ENCODE measurements at places on chromosomes 1 and 21.

GRCh38 chr1:182484067-182484466 is 34.1 kb downstream of the RGSL1 start:
- no peak for DNase-seq

DNA sequence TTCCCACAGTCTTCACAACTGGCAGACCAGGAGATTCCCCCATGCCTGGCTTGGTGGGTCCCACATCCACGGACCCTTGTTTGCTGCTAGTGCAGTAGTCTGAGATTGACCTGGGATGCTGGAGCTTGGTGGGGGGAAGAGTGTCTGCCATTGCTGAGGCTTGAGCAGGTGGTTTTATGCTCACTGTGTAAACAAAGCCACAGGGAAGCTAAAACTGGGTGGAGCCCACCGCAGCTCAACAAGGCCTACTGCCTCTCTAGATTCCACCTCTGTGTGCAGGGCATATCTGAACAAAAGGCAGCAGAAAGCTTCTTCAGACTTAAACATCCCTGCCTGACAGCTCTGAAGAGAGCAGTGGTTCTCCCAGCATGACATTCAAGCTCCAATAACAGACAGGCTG is 177.3 kb upstream of the ETV3 start:
- DNase-seq: no peak

- DNase-seq: no peak
Measured at GRCh38 chr1:10057343-10057742, 24.6 kb downstream of the UBE4B start.

DNA sequence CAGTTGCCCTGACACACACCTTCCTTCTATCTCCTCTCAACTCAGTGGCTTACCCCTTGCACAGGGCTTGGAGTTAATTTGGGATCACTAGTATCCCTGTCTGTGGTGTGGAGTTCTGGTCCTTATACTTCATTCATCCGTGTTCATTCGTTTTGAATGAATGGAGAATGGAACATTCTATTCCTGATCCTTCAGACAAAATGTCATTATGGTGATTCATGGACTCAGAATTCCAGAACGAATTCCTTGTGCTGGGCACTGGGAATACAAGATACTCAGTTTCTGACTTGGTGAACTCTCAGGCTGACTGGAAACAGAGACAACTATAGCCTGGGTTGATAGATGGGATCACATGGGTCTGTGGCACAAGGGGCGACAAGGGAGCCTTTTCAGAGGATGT is 49.9 kb upstream of the TRABD2B start:
- DNase-seq: no peak

DNA sequence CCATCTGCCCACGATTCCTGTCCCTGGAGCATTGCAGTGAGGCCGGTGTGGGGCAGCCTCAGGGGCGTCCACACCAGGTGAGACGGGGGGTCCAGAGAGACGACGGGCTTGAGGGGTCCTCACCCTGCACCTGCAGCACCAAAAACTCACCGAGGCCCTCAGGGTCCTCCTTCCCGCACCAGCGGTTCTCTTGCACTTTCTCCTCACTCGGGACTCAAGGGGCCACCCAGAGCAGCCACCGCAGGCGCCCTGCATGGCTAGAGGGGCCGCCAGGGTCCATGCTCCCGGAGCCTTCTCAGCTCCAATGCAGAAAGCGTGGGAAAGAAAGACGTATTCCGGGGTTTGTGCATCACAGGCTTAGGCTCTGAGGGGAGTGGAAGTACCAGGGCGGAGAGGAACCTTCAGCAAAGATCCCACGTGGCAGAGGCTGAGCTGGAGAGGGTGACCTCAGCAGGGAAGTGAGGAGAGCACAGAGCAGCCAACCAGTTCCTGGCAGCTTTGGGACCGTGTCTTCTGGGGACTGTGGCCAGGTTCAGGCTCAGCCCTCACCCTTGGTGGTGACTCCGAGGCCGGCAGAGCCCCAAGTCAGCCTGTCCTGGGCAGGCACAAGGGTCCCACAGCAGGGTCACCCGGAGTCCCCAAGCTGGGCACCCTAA is 19.5 kb upstream of the COL6A2 start:
- no peak for DNase-seq

All from stimulated activated CD4-positive, alpha-beta T cell treated with anti-CD3 and anti-CD28 coated beads, Interleukin-4, amount 100 ng/mL, for 1 hour (primary cell).